ENCODE measurements at places on chromosomes 12 and 14.

- DNase-seq, result no peak
Measured at GRCh38 chr14:104388541-104389325, 190.8 kb upstream of the C14orf180 start.

DNA sequence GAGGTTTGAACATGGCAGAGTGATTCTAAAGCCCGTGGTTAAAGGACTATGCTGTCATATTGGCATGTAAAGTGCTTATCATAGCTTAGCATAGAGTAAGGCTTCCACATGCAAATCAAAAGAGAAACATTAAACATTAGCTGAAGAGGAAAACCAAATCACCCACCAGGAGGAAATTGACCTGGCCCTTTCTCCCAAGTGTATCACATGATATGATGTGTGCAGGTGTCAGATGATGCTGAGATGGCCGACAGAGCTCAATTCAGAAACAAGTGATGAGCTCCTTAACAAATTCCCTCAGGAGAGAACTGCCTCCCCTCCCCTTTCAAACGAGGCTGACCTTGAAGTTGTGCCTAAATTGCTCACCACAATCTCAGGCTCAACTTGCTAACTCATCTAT, 217.1 kb upstream of the BTG1 start:
- DNase-seq, result no peak

- DNase-seq, result peak; percentile 84
Measured at GRCh38 chr14:69059658-69060623, 80.8 kb upstream of the ACTN1 start.

DNA sequence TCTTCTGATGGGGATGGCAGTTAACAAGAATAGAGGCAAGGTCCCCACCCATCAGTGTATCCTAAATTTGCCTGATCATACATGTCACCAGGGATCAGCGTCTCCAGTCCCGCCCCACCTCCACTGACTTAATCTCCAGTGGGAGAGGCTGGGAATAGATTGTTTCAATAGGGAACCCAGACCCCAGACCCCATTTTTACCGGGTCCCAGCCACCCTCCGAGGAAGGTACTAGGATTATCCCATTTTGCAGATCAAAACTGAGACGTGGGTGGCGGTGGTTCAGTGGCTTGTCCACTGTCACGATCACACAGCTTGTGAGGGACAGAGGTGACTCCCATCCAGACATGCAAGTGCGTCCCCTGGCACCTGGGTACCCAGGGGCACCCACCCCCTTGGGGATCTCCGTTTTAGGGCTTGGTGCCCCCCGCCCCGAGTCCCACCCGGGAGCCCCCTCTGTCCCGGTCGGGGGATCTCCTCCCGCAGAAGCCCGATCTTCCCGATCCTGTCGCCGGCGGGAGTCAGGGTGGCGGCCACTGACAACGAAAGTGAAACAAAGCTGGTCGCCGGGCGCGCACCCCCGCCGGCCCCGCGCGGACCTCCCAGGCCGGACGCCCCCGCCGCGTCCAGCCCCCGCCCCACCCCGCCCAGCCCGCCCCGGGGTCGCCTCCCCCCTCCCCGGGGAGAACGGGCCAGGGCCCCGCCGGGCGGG, 523 bp downstream of the WSB2 start:
- DNase-seq, result peak; percentile 64

- DNase-seq, result no peak
Measured at GRCh38 chr12:22223356-22223755, 111.2 kb downstream of the ST8SIA1 start.

GRCh38 chr12:28708918-28709371, 440.1 kb upstream of the FAR2 start:
- DNase-seq, result no peak

GRCh38 chr12:115324949-115325593, 641.1 kb upstream of the TBX3 start:
- DNase-seq, result no peak

GRCh38 chr12:93441081-93441616, 598 bp downstream of the UBE2N start:
- DNase-seq, result peak; percentile 55

DNA sequence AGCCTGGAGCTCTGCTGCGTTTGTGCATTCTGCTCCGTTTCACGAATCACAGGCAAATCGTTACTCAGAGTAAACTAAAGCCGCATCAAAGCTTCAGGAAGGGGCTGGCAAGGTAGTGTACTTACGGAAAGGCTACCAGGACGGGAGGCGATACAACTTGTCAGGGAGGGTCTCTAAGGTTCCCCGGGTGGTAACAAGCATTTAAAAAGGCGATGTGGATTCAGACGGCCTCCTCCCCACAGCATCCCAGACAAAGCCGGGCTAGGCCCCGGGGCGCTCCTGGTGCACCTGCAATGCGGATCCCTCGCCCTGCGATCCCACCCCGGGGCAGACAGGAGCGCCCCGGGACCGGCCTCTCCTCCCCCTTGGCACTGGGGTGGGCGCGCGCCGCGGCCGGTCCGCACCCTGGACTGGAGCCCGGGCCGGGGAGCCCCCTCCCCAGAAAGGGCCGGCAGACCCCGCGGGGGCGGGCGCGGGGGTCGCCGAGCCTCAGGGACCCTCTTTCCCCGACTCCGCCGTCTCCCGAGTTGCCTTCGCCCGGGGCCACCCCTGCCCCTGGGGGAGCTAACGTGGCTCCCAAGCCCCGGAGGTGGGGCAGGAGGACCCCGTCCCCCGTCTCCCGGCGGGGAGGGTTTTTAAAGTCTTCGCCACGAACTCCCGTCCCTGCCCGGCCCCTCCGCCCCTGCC, 718 bp downstream of the CCDC92 start:
- DNase-seq, result peak; percentile 73

- DNase-seq, result no peak
Measured at GRCh38 chr12:53947743-53948142, 7.0 kb upstream of the HOXC12 start.

DNA sequence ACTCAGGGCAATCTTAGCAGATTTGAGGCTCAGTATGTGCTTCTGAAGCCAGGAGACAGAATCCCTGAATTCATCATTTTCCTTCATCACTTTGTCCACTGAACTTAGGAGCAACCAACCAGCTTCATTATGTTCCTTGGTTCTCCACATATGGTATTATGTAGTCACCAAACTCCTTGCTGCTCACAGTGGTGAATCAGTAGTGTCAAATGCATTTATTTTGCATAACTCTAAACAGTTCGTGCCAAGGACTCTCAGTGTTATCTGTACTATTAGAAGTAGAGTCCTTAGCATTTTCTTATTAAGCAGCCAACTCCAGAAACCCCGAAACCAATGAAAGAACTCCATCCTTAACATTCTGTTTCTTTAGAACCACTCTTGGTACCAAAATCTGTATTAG, 466.9 kb upstream of the RGS6 start:
- no peak for DNase-seq

DNA sequence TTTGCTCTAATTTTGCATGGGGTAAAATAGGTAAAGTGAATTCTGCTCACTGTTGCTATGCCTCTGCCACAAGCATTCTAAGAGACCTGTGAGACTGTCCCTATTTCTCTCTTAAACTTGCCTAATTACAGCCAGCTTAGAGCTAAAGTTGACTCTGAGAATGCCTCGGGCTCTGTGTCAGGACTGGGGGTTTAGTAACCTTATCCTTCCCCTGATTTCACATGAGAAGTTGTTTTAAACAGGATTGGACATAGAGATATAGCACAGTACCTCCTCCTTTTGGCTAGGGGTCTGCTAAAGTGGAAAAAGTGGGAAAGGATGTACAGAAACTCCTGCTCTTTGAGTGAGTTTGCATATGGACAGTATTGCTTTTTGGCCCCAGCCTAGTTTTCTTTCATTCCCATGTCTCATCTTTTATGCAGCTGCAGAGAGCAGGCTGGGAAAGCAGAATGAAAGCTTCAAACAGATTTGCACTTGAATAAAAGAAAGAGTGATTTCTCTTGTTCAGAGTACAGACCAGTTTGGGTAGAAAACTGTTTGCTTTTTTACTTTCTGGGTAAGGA, 122.0 kb downstream of the RAD51B start:
- peak; percentile 20 for DNase-seq

DNA sequence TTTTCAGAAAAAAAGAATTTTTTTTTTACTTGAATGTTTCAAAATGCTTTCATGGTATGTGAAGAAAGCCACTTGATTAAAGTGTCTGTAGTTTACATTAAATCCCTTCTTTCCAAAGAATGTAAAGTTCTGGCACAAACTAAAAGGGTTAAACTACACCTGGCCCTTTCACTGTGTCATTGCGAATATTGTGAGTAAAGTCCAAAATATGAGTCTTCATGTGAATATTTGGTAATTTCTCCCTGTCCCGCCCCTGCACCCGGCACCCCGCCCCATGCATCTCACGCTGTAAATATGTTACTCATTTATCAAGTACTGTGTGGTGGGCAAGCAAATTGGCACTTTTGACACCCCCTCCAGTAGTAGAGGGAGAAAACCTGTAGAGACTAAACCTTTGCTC, 274.7 kb downstream of the TTC6 start:
- no peak for DNase-seq

DNA sequence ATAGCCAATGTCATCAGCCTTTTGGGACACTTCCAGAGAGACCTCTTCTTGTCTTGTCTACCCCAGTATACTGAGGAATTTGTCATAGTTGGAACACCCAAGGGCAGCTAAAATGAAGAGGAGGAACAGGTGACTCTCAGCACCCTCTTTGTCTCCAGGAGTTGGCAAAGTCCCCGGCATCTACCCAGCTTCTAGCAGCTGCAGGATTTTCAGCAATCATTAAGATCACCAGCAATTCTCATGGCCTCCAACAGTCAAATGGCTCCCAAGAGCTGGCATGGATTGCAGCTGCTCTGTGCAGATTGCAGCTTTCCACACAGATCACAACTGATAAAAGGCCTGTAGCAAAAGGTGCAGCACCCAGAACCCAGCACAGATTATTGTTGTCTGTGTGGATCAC, 32.9 kb downstream of the RERGL start:
- DNase-seq, result no peak

DNA sequence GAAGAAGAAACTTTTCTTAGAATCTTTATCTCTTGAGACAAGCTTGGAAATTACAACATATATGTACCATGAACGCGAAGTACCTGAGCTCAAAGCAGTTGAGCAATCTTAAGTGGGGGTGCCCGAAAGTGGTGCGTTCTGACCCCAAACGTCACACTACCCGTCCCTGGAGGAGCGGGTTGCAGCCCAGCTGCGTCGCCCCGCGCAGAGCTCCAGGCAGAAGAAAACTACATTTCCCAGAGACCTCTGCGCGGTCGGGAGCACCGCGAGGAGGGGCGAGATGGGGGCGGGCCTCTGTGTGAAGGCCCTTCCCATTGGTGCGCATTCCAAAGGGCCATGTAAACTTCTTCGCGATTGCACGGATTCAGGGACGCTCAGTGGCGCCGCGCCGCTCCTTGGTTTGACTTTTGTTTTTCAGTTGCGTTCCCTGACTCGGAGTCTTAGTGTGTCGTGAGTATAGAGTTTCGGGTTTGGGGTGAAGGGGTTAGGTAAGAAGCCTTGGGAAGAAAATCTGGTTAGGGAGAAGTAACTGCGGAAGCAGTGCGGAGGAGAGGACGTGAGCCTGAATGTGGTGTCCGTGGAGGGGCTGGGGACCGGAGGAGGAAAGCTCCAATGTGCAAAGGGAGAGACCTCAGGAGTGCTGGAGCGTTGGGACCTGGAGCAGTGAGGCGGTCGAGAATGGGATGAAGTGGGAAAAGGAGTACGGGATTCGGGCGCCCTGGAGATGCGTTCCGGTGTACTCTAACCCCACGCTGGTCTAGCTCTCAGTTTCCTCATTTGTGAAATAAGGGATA, at the start of gene CCDC77:
CCDC77 (plus strand) TSS at position 410 of the 794 bp plus-strand sequence. CDS start 7,740 bp downstream, outside the sequence.
- DNase-seq, result peak; percentile 98

DNA sequence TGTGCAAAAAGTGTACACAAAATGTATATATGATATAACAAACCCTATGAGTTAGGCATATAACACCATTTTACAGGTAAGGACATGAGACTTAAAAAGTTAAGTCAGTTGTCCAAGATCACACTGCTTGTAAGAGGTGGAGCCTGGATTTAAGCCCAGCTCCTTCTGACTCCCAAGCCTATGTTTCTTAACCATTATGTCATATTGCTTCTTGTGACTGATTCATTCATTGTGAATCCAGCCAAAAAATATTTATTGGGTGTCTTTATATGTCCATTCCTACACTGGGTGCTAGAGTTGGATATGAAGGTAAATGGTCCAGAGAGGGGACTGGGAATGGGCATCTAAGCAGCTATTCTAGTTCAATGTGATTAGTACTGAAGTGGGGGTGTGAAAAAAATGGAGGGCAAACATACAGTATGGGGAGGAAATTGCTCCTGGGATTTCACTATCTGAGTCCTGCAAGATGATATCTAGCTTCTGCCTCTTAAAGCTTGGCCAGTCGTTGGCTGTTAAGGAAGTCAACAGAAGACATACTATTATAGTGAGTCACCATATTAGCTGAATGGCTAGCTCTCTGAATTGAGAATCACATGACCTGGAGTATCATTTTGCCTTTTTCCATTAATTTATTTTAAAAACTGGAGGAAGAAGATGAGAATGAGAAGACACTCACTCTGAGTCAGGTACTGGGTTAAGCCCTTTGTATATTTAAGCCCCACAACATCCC, 28.8 kb downstream of the PAX9 start:
- peak; percentile 2 for DNase-seq

- no peak for DNase-seq
Measured at GRCh38 chr12:58295268-58295667, 353.9 kb downstream of the ATP23 start.

- no peak for DNase-seq
Measured at GRCh38 chr12:944211-944610, 5.3 kb downstream of the RAD52 start.

DNA sequence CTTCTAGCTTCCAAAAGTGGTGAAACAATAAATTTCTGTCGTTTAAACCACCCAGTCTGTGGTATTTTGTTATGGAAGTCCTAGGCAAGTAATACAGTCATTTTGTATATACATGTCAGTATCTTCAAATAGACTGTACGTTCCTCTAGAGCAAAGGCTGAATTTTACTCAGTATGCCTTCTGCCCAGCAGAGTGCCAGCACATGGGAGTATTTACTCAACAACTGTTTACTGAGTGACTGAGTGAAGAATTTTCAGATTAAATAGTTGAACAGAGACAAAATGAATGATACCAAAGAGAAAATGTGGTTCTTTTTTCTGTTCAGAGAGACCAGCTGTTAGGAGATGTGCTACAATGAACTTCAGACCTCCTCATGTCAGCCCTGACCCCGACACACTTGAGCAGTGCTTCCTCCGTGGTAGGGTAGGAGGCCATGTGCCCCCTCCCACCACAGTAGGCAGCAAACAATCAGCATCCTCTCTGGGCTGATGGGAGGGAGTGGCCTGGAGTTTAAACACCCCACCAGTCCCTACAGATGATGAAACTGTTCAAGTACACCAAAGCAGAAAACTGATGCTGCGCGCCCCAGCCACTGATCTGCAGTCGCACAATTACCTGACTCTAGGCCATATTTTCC, 21.7 kb downstream of the BMP4 start:
- no peak for DNase-seq
